Stimulated activated CD4-positive, alpha-beta T cell treated with anti-CD3 and anti-CD28 coated beads, Interleukin-12 subunit alpha, Interleukin-12 subunit beta, amount 100 ng/mL, for 4 hours (primary cell): ENCODE measurements at places on chromosomes 11 and 22.

- DNase-seq = no peak
Observed at GRCh38 chr11:44418456-44418830, 108.5 kb upstream of the ALX4 start.

DNA sequence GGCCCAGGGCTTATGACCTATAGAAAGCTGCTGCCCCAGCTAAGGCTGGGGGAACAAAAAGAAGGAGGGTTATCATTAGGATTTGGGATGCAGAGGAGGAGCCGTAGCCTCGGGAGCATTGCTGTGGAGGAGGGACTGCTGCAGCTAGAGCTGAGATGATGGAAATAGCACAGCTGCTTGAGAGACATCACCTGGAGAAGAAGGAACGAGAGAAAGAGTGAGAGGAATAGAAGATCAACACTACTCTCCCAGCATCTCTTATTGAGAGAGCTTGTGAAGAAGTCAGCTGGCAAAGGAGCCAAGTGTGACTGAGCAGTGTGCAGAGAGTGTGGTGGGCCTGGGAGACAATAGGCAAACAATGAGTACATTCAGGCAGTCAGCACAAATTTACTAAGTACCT lies 100.7 kb upstream of the PLET1 start:
- DNase-seq = no peak

DNA sequence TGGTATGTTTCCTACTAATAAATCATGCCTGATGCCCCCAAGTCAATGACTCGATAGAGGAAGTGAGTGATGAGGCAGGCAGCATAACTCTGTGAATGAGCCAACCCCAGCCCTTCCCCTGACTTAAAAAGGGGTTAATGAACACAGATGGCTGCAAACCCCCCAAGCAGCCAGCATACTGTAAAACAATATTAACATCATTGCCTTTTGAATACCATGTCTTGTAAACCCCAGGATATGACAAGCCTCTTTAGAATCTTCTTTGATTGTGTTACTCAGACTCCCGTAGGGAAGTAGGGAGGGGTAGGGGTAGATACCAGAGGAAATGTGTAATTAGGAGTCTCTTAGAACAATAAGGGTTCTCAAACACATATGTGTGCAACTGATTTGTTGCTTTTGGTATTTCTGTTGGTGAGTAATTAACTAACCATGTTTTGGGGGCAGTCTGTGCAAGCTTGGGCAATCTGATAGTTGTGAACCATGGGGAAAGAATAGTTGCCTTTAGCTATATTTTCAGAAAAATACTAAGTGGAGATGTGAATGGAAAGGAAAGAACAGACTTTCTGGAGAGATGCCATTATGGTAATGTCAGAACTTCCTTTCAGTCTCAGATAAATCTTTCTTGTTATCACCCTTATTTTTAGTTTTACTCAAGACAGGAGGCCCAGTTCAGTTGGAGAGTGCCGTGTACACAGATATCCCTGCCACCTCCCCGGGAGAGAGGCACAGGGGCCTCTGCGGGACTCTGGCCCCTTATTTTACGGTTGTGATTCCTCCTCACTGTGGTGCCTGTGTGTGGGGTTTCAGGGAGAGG lies 701.8 kb downstream of the NTM start:
- no peak for DNase-seq

DNA sequence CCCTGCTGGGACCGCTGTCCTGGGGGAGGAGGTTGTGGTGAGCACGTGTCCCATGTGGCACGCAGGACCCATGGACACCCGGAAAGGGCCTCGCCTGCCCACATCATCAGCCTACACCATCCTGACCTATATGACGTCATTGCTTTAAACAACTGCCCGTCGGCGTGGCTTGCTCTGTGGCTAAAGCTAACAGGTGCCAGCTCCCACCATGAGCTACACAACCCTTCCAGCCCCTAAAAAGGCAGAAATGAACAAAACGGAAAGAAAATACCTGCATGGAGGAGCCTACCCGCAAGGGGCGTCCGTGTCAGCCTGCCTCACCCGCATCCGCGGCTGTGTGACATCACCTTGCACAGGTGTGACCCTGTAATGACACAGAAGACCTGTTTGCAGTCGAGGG lies 481.8 kb downstream of the BRD1 start:
- DNase-seq = no peak
